Cerebellum (tissue), 4 donors: ENCODE measurements at places on chromosomes 5 and 9. TPM values are rescaled to one million over a fixed set of nuclear protein-coding genes. Genes with fewer than 3 reads are reported as not detected.

The SPINK5 gene
- 0.09 TPM for total RNA-seq

The SMIM33 gene
- total RNA-seq = not detected

The TLX3 gene
- 5.2 TPM for total RNA-seq

The LIFR gene
- total RNA-seq = 119 TPM

The SEMA6A gene
- 181 TPM for total RNA-seq

The COL23A1 gene
- 4.5 TPM for total RNA-seq

The OR1N2 gene
- total RNA-seq = not detected

The BRD8 gene
- total RNA-seq = 66.6 TPM

The PCDHA7 gene
- total RNA-seq = 17.1 TPM

The CARTPT gene
- total RNA-seq = not detected

The TPPP gene
- 12.2 TPM for total RNA-seq

The OR1J2 gene
- total RNA-seq = not detected

The SLC4A9 gene
- 0.45 TPM for total RNA-seq

The DIRAS2 gene
- total RNA-seq = 55.5 TPM

The NDUFS6 gene
- total RNA-seq = 13.2 TPM

The CAST gene
- total RNA-seq = 26.0 TPM

The FBP2 gene
- not detected for total RNA-seq

The GZMA gene
- not detected for total RNA-seq

The FAM120AOS gene
- total RNA-seq = 24.7 TPM

The GDNF gene
- total RNA-seq = not detected

The CYSRT1 gene
- 0.45 TPM for total RNA-seq

The PDGFRB gene
- total RNA-seq = 37.9 TPM

The NFIB gene
- 236 TPM for total RNA-seq

The SPDL1 gene
- 27.4 TPM for total RNA-seq

The GRIA1 gene
- 171 TPM for total RNA-seq

The OTP gene
- total RNA-seq = 0.27 TPM

The PHAX gene
- 62.4 TPM for total RNA-seq

The NUTM2G gene
- total RNA-seq = not detected

The TLN1 gene
- total RNA-seq = 29.4 TPM

The GFI1B gene
- total RNA-seq = 0.09 TPM

The FABP6 gene
- not detected for total RNA-seq

The HTR1A gene
- 5.0 TPM for total RNA-seq

The N4BP3 gene
- 10.8 TPM for total RNA-seq

The ZNF618 gene
- total RNA-seq = 23.9 TPM

The HEMGN gene
- 2.7 TPM for total RNA-seq

The TCERG1 gene
- 133 TPM for total RNA-seq

The BTNL3 gene
- total RNA-seq = 0.09 TPM
